ENCODE measurements at places on chromosomes 7 and 10.

DNA sequence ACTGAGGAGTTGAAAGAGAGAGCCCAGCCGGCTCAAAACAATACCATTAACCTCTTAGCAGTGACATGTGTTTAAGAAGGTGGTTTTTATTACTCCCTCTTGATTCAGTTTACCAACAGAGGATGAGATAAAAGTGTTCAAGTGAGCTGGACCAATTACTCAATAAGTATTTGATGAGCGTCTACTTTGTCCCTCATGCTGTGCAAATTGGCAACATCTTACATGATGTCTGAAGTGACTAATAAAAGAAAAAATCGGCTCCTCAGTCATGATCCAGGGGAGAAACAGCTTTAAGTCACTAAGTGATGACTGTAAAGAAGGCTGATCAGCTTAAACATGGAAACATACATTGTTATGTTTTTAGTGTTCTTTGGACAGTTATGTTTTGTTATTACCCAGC is 7.8 kb downstream of the WNT16 start:
- DNase-seq: no peak

GRCh38 chr7:102220960-102221800 is 65.5 kb upstream of the SH2B2 start:
- DNase-seq: no peak

GRCh38 chr10:44017483-44018145 is 367.3 kb downstream of the CXCL12 start:
- DNase-seq: no peak

DNA sequence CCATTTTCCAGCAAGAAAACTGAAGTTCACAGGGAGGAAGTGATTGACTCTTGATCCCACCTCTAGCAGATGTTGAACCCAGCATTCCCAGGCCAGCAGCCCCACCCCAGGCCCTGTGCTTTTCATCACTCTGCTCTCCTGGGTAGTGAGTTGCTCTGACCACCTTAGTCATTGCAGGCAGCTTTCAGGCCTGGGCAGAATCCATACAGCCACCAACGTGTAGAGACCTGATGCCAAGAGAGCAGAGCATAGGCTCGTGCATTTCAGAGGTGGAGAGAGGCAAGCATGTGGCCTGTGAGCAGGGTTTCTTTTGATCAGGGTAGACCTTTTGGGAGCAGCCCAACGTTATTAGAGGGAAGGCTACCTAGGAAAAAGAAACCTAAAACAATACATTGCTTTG is 334.6 kb downstream of the PTEN start:
- no peak for DNase-seq

DNA sequence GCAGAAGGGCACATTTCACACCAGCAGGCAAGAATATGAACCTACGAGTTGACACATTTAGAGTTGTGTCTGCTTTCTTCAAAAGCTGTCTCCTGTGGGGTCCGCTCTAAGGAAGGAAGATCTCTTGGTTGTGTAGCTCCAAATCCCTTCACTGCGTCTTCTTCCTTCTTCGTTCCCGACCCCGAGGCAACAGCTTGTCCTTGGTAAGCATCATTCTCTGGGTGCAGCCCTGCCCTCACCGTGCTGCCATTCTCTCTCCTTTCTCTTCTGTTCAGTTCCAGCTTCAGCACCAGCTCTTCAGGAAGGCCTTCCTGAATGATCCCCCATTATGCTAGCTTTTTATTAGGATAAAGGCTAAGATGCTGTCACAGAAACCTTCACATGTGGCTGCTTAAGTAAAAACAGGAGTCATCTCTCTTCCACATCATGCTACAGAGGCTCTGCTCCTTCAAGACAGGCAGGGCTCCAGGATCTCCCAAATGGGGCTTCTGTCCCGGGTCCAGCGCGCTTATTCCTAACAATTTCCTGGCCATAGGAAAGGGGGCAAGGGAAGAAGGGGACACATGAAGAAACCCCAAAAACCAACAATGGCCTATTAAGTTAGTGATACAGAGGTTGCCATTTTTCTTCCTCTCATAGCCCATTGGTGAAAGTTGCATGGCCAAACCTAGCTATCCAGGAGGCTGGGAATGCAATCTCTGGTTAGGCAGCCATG is 52.2 kb upstream of the SHH start:
- DNase-seq: no peak

DNA sequence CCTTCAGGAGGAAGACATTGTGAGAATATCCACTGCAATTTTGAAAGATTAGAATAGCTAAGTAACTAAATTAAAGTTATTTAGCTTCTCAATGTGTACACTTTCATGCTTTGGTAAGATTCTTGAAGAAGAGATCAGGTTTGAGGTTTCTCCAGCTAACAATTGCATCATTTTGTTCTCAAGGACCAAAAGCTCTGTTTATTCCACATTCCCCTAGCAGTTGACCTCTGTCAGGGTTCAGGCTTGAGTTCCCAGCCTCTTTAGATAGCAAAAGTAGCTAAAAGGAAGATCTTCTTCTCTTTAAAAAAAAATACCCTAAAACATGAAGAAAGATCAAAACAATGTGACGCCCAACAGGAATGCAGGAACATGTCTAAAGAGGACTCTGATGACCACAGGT is 179.4 kb upstream of the IGFBP3 start:
- DNase-seq: no peak

DNA sequence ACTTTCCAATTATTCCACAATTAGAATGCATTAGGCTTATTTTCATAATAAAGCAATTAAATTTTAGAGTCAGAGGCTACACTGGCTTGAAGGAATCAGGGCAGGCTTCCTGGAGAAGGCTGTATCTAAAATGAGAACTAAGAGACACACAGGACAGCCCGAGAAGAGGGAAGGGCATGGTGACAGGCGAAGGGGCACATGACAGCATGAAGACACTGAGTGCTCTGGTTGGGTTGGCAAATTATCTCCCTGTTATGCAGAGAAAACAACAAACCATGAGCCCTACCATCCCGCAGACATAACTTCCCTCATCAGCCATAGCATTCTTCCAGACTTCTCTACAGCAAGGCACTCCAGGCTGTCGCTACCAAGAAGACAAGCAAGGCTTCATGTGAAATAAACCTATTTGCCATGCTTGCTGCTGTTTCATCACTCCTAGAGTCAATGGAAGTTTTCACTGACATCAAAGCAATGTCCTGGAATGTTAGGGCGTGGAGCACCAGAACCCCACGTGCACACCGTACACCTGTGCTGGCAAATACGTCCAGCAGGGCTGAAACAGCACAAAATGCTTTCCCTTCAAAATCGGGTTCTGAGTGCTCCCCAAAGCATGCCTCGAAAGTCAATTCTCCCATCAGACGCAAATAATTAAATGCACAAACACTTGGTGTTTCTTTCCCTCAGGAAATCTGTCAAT is 21.3 kb downstream of the VOPP1 start:
- no peak for DNase-seq

DNA sequence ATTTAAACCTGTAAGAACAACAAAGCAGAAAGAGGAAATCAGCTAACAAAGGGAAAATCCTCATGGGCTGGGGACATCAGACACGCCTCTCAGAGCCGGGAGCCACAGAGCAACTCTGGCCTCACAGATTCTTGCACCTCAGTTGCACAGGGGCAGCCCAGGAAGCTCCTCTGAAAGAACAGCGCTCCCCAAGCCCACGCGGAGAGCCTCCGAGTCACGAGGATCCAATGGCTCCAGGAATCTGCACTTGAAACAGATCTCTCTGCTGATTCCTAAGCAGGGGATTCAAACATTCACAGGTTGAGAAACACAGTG is 213.2 kb upstream of the MGMT start:
- no peak for DNase-seq

DNA sequence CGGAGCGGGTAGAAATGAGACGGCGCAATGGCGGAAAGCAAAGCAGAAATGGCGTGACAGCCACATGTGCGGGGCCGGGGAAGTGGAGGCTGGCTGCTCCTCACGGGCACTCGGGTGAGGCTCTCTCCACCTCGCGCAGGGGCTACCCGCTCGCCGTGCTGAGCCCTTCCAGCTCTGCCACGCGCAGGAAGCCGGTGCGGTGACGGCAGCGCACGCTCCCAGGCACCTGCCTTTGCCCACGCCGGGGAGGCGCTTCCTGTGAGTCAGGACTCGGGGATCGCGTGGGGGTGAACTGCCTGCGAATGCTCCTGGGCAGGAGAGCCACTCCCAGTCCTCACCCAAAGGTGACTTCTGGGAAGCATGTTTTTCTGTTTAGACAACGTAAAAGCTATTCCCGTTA is 431.2 kb downstream of the GLRX3 start:
- DNase-seq: no peak

- no peak for DNase-seq
Measured at GRCh38 chr7:138545123-138545522, 85.1 kb downstream of the TRIM24 start.

DNA sequence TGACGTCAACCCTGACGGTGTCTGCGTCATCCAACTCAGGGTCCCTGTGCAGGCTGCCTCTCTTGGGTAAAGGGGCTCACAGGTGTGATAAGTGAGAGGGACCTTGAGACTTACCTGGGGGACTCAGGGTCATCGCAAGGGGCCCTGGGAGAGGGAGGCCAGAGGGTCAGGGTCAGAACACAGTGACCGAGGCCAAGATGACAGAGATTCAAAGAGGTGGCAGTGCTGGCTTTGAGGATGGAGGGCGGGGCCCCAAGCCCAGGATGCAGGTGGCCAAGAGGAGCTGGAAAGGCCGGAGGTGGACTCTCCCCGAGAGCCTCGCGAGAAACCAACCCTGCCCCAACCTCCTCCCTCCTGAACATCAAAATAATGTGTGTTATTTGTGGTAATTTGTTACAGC is 165.2 kb upstream of the PPP2R2D start:
- DNase-seq: no peak

- no peak for DNase-seq
Measured at GRCh38 chr10:124231168-124232155, 138.1 kb upstream of the CHST15 start.

GRCh38 chr10:31952066-31952465 is 23.4 kb upstream of the ARHGAP12 start:
- no peak for DNase-seq

- no peak for DNase-seq
Measured at GRCh38 chr7:6232534-6232933, 39.9 kb downstream of the CYTH3 start.

DNA sequence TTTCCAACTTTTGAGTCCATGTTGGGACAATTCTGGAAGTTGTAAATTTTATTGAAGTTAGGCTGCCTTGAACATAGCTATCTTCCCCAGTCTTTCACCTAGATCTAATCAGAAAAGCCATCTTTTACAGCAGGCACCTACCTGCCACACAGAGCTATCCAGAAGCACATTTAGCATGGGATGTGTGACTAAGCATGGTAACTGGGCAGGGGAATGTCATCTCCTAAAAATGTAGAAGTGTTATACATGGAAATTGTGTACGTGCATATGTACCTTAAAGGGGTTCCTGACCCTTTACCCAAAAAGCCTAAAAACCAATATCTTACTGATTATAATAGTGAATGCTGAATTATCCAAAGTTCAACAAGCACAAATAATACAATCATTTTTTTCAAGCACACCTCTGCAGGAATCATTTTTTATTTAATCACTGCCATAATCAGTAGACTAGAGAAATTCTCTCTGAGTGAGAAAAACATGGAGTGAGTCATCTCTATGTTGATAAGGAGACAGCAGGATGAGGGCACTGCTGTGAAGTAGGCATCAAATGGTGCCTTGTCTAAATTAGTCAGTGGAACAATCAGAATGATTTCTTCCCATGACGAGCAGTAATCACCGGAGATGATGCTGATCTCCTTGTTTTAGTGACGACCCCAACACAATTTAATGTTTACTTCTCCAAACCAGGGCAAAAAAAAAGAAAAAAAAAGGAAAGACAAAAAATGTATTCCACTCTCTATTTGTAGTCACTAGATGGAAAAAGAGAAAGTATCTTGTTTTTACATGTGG is 75.9 kb downstream of the SORBS1 start:
- no peak for DNase-seq

- peak; percentile 66 for DNase-seq
Measured at GRCh38 chr7:64946772-64947171, 43.7 kb downstream of the ZNF273 start.

DNA sequence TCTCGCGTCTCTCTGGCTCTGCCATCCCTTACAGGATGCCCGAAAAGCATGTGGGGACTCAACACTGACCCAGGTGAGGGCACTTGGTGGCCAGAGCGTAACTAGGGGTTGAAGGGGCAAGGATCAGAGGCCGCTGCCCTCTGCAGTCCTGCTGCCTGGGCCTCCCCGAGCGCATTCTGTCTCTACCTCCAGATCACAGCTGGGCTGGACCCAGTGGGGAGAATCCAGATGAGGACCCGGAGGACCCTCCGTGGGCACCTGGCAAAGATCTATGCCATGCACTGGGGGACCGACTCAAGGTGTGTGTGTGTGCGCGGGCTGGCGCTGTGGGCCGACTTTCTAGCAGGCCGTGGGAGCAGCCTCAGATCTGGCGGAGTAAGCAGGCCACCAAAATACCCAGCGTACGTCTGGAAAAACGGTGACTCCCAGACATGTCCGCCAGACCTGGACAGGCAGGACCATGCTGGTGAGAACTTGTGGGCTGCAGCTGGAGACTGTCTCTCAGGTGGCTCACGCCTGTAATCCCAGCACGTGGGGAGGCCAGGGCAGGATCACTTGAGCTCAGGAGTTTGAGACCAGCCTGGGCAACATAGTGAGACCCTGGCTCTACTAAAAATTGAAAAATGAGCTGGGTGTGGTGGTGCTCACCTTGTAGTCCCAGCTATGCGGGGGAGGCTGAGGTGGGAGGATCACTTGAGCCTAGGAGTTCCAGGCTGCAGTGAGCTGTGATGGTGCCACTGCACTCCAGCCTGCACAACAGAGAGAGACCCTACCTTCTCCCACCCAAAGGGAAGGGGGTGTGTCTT is 3.2 kb downstream of the GNB2 start:
- DNase-seq: no peak

- no peak for DNase-seq
Measured at GRCh38 chr10:82980321-82980720, 1105.3 kb downstream of the NRG3 start.

- peak; percentile 55 for DNase-seq
Measured at GRCh38 chr10:62437696-62438095, 63.5 kb downstream of the ZNF365 start.

- DNase-seq: no peak
Measured at GRCh38 chr7:103134836-103135554, 13.9 kb downstream of the NAPEPLD start.
